A549 treated with ZK216348 at 1 μM for 4 hours (cell line): ENCODE measurements at places on chromosomes 5 and 9. TPM values are rescaled to one million over a fixed set of nuclear protein-coding genes. Genes with fewer than 3 reads are reported as not detected.

Gene ARL14EPL
- 0.18 to 0.33 TPM (median 0.18 TPM) in 3 of 5 replicates, not detected in the others for total RNA-seq

Gene CARD6
- total RNA-seq, result 3.2 to 4.2 TPM (median 3.7 TPM) in 5 replicates

Gene OLFML2A
- total RNA-seq, result 16.5 to 31.7 TPM (median 24.6 TPM) in 5 replicates

Gene HEXB
- 107 to 133 TPM (median 113 TPM) in 5 replicates for total RNA-seq

Gene FAM221B
- not detected in 5 replicates for total RNA-seq

Gene RNF224
- total RNA-seq, result 0.13 to 0.58 TPM (median 0.39 TPM) in 4 of 5 replicates, not detected in the other

Gene NR6A1
- 1.5 to 2.1 TPM (median 2.0 TPM) in 5 replicates for total RNA-seq

Gene FRRS1L
- 0.15 to 0.47 TPM (median 0.19 TPM) in 5 replicates for total RNA-seq

Gene POU5F2
- total RNA-seq, result 0.04 TPM in 1 of 5 replicates, not detected in the others

Gene CAMK4
- total RNA-seq, result not detected in 5 replicates

Gene ZNF300
- total RNA-seq, result 2.4 to 3.8 TPM (median 2.5 TPM) in 5 replicates

Gene HAPLN1
- total RNA-seq, result not detected in 5 replicates

Gene SH3RF2
- total RNA-seq, result 1.6 to 3.1 TPM (median 2.5 TPM) in 5 replicates

Gene ZNF462
- 3.6 to 5.4 TPM (median 4.2 TPM) in 5 replicates for total RNA-seq

Gene AKNA
- total RNA-seq, result 3.9 to 4.4 TPM (median 4.2 TPM) in 5 replicates

Gene UBLCP1
- 23.6 to 42.9 TPM (median 33.7 TPM) in 5 replicates for total RNA-seq

Gene PCDHGA1
- 0.22 to 0.40 TPM (median 0.30 TPM) in 5 replicates for total RNA-seq

Gene FOXD4L3
- total RNA-seq, result 0.25 TPM in 1 of 5 replicates, not detected in the others

Gene DMRT2
- total RNA-seq, result 0.12 to 0.17 TPM in 2 of 5 replicates, not detected in the others

Gene FGF18
- total RNA-seq, result 0.75 to 1.2 TPM (median 0.80 TPM) in 5 replicates

Gene PCDHGA5
- 0.09 to 0.21 TPM (median 0.18 TPM) in 5 replicates for total RNA-seq

Gene SHB
- 32.2 to 52.8 TPM (median 47.3 TPM) in 5 replicates for total RNA-seq

Gene SLC12A7
- 19.8 to 34.2 TPM (median 30.1 TPM) in 5 replicates for total RNA-seq

Gene PCDHB2
- 2.7 to 4.5 TPM (median 3.1 TPM) in 5 replicates for total RNA-seq

Gene C9orf85
- 11.2 to 20.0 TPM (median 14.7 TPM) in 5 replicates for total RNA-seq

Gene LECT2
- total RNA-seq, result not detected in 5 replicates

Gene PLAC8L1
- 0.34 to 0.75 TPM (median 0.70 TPM) in 3 of 5 replicates, not detected in the others for total RNA-seq

Gene TAF11L5
- not detected in 5 replicates for total RNA-seq

Gene STC2
- 43.1 to 66.8 TPM (median 48.5 TPM) in 5 replicates for total RNA-seq

Gene WNK2
- total RNA-seq, result 3.1 to 7.9 TPM (median 7.8 TPM) in 5 replicates

Gene LRRC70
- total RNA-seq, result 0.25 TPM in 1 of 5 replicates, not detected in the others

Gene GGTA1
- total RNA-seq, result not detected in 5 replicates

Gene PTGES
- 117 to 168 TPM (median 139 TPM) in 5 replicates for total RNA-seq

Gene CDC20B
- 0.07 to 0.13 TPM (median 0.08 TPM) in 3 of 5 replicates, not detected in the others for total RNA-seq

Gene LRRC19
- not detected in 5 replicates for total RNA-seq

Gene PCDHGA12
- not detected in 5 replicates for total RNA-seq

Gene SLC34A1
- total RNA-seq, result not detected in 5 replicates

Gene ACSL6
- total RNA-seq, result 0.06 TPM in 1 of 5 replicates, not detected in the others

Gene PPP6C
- total RNA-seq, result 25.1 to 32.4 TPM (median 26.6 TPM) in 5 replicates

Gene SYK
- 0.04 to 0.07 TPM (median 0.05 TPM) in 3 of 5 replicates, not detected in the others for total RNA-seq

Gene TRIP13
- 65.0 to 71.5 TPM (median 66.3 TPM) in 5 replicates for total RNA-seq

Gene CDH18
- total RNA-seq, result not detected in 5 replicates

Gene IL33
- total RNA-seq, result 0.25 to 1.2 TPM (median 0.33 TPM) in 5 replicates

Gene ANKRD34B
- total RNA-seq, result 0.06 to 0.31 TPM (median 0.25 TPM) in 4 of 5 replicates, not detected in the other

Gene PLPP7
- not detected in 5 replicates for total RNA-seq

Gene KIF20A
- total RNA-seq, result 44.6 to 48.6 TPM (median 46.7 TPM) in 5 replicates

Gene SLC34A3
- total RNA-seq, result 0.13 to 0.19 TPM in 2 of 5 replicates, not detected in the others

Gene SHC3
- total RNA-seq, result 0.36 to 0.58 TPM (median 0.47 TPM) in 5 replicates

Gene PCDHGC5
- total RNA-seq, result not detected in 5 replicates
